ENCODE measurements at places on chromosomes 12 and 14. TPM values are rescaled to one million over a fixed set of nuclear protein-coding genes. Genes with fewer than 3 reads are reported as not detected.

DNA sequence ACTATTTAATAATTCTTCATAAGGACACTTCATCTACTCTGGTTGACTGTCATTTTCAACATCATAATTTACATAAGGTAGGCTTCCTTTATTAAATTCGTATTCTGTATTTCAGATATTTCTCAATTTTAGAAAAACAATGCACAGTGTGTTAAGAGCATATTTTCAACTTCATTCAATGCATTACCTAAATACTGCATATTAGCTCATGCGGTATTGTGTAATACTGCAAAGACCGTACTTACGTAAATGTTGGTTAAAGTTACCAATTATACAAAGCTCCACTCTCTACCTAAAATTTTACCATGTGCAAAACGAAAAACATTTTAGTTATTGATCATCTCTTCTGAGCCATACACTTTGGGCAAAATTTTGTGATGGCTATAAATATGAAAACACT lies 62.8 kb downstream of the EXOC5 start:
- H3K36me3 ChIP-seq = peaks cover 9% of the 10 kb centered on the region
- H3K4me3 ChIP-seq = no peak overlapping the region
- no peaks in the 10 kb centered on the region for H3K4me1 ChIP-seq
- no peak for DNase-seq
- no peaks in the 10 kb centered on the region for H3K27me3 ChIP-seq

DNA sequence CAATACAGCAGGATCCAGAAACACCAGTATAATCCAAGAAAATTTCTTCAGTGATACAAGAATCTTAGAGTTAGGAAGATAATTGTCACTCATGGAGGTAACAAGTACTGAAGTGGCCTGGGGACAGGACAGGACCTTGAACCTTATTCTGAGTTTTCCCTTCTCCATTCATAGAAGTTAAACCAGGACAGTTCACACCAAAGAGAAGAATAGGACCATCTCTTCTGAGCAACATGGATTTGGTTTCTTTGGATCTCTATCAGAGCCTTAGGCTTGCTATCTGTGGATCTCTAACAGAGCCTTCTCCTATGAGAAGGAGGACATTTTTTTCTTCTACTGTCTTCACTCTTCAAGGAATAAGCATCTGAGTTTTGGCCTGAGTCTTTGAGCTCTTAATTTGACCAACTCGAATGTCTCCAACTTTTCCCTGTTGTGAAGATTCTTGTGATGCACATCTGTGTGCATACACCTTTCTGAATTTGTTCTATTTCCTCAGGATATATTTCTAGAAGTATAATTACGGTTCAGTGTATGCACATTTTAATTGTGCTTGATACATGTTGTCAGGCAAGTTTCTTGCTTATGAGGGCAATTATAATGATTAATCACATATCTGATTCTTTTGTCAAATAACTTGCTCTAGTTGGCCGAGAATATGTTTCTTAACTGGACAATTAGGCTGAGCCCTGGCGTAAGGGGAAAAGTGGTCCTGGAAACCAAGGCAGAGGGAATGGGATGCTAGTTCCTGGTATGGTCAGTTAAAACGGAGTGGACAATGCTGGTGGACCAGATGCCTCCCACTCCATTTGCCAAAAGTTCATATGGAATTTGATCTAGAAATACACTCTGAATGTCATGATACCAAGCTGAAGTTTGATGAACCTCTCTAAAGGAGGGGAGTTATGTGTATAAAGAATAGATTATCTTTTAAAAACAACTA lies 6.6 kb downstream of the KRT6A start:
- peaks cover 34% of the 10 kb centered on the region for H3K27me3 ChIP-seq
- H3K4me3 ChIP-seq = no peak overlapping the region
- DNase-seq = no peak
- H3K4me1 ChIP-seq = no peaks in the 10 kb centered on the region

DNA sequence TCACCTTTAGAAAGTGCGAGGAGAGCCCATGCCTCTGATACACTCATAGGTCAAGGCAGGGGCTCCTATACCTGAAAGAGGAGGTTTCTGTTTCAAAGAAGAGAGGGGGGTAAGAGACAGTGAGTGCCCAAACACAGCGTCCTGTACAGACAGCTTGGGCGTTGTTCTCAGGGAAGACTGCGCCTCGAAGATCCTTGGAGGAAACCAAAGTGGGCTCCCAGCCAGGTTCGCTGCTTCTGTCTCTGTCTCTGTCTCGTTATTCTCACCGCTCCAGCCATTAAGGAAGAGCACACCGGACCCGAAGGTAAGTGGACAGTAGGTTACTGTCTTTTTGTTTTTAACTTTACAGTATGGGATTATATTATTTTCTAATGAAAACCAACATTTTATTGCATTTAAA lies 5.8 kb upstream of the IFI27 start:
- no peak overlapping the region for H3K27ac ChIP-seq
- H3K4me3 ChIP-seq = no peak overlapping the region
- H3K36me3 ChIP-seq = no peaks in the 10 kb centered on the region
- no peaks in the 10 kb centered on the region for H3K4me1 ChIP-seq
- H3K27me3 ChIP-seq = no peaks in the 10 kb centered on the region
- no peak for DNase-seq

DNA sequence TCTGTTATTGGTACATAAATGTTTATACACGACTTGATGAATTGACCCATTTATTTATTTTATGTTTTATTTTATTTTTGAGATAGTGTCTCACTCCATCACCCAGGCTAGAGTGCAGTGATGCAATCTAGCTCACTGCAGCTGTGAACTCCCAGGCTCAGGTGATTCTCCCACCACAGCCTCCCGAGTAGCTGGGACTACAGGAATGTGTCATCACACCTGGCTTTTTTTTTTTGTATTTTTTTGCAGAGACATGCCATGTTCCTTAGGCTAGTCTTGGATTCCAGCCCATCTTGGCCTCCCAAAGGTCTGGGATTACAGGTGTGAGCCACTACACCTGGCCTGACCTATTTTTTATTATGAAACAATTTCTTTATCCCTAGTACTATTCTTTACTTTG lies 355.0 kb upstream of the PRICKLE1 start:
- H3K36me3 ChIP-seq = no peaks in the 10 kb centered on the region
- H3K27ac ChIP-seq = no peak overlapping the region
- no peak for DNase-seq
- no peaks in the 10 kb centered on the region for H3K4me1 ChIP-seq

GRCh38 chr14:75849300-75849895 lies 132.4 kb downstream of the TGFB3 start:
- H3K27me3 ChIP-seq = no peaks in the 10 kb centered on the region
- DNase-seq = no peak
- no peaks in the 10 kb centered on the region for H3K4me1 ChIP-seq
- H3K27ac ChIP-seq = no peak overlapping the region
- H3K36me3 ChIP-seq = no peaks in the 10 kb centered on the region
- H3K4me3 ChIP-seq = no peak overlapping the region

DNA sequence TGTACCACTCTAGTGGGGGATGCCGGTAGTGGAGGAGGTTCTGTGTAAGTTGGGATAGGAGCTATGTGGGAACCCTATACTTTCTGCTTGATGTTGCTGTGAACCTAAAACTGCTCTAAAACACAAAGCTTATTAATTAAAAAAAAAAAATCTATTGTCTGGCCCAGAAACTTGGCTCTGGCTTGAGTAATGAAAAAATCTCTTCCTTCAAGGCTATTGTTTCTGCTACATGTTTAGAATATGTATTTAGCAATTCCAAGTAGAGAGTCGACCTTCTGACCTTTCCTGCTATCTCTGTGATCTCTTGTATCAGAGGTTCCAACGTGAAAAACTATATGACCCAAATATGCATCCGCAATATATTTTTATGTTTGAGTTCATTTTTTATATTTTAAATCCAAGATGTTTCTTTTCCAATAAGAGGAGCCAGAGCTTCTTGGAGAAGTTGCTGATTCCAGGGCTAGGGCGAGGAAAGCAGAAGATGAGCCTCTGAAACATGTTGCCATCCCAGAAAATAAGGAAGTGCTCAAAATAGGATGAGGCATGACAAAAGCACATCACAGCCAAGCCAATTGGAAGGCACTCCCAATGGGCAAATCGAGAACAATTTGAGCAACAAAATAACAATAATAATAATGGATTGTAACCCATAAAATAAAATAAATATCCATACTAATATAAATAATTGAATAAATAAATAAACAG lies 184.6 kb upstream of the TMEM260 start:
- no peak overlapping the region for H3K4me3 ChIP-seq
- no peaks in the 10 kb centered on the region for H3K36me3 ChIP-seq
- H3K4me1 ChIP-seq = no peaks in the 10 kb centered on the region

DNA sequence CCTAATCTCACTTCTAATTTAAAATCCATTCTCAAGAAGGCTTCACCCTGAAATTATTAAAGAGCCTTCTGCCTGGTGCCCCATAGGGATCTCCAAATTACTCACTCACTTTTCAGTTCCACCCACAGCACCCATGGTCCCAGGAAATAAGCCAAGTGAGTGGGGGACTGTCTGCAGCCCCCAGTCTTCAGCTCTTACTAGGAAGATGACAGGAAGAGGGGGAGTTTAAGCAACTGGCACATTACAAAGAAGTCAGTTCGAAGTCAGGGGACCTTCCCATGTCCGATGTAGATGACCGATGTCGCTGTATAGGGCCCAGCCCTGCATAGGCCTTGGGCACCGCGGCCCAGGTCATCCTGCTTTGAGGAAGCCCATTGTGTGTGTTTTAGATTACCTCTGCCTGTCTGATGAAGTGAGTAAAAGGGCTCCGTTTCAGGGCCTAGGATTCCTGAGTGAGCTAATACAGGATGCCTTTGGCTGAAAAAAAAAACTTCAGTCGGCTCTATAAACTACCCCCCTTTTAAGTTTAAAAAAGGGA lies 1.9 kb downstream of the ACTN1 start:
- DNase-seq = peak; percentile 69
- H3K4me1 ChIP-seq = peaks cover 26% of the 10 kb centered on the region
- peaks cover 18% of the 10 kb centered on the region for H3K27me3 ChIP-seq
- H3K36me3 ChIP-seq = peaks cover 33% of the 10 kb centered on the region
- H3K27ac ChIP-seq = peak overlapping the region; percentile 67
- H3K4me3 ChIP-seq = peak overlapping the region; percentile 85

GRCh38 chr12:82867762-82868500 lies 181.2 kb downstream of the TMTC2 start:
- H3K4me3 ChIP-seq = no peak overlapping the region
- no peaks in the 10 kb centered on the region for H3K36me3 ChIP-seq
- no peaks in the 10 kb centered on the region for H3K4me1 ChIP-seq
- no peaks in the 10 kb centered on the region for H3K27me3 ChIP-seq

DNA sequence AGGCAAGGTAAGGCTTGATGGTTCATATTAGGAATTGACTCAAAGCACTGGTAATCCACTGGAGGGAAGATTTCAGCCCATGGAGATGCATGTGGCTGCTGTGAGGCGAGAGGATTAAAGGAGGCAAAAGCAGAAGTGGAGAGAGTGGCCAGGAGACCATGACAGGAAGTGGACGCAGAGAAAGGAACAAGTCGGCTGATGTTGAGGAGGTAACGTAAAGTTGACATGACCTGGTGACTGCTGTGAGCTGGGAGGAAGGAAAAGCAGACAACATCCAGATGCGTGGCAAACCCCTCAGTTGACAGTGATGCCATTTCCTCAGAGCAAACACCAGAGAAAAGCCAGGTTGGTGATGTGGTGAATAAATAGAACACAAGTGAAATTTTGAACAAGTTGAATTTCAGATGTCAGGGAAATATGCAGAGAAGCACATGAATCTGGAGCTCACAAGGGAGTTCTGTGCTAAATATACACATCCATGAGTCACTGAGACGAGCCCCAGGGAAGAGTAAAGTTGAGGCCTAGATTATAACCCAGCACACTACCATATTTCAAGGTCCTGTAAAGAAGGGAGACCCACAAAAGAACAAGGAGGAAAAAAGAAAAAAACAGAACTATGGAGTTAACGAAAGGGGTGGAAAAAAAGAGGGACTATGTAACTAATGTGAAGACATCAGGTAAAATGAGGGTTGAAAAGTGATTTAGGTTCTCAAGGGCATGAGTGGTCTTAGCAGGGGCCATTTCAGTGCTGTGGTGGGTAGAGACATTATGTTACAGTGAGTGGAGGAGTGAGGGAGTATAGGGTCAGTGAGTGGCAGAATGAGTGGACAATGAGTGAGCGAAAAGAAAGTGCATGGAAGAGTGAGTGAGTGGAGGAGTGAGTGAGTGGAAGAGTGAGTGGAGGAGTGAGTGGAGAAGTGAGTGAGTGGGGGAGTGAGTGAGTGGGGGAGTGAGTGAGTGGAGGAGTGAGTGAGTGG lies 61.6 kb upstream of the GZMB start:
- H3K27ac ChIP-seq = no peak overlapping the region
- H3K4me3 ChIP-seq = no peak overlapping the region
- DNase-seq = peak; percentile 73
- H3K36me3 ChIP-seq = no peaks in the 10 kb centered on the region
- no peaks in the 10 kb centered on the region for H3K27me3 ChIP-seq

DNA sequence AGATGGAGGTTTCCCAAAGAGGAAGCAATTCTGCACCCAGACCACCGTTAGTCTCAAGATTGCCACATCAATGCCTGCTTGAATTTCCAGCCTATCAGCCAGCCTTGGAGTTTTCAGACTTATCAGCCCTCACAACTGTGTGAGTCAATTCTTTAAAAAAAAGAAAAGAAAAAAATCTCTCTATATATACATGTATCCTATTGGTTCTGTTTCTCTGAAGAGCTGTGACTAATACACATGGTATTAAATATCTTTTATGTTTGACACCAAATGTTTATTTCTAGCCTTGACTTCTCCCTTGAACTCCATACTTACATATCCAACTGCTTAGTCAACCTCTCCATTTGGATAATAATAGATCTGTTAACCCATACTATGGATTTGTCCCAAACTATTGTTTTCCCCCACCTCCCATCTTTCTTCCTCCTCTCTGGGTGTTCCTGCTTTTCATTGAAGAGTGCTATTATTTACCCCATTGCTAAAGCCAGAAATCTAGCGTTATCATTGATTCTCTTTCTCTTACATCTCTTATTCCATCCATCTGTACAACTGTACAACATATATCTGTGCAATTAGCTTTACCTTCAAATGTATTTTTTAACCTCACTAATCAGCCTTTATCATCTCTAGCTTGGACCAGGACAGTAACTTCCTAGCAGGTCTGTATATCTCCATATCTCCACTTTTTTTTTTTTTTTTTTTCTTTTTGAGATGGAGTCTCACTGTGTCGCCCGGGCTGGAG lies 22.7 kb upstream of the EID3 start:
- H3K27me3 ChIP-seq = peaks cover 8% of the 10 kb centered on the region
- no peak overlapping the region for H3K27ac ChIP-seq
- no peaks in the 10 kb centered on the region for H3K36me3 ChIP-seq
- no peak for DNase-seq
- peaks cover 18% of the 10 kb centered on the region for H3K4me1 ChIP-seq
- no peak overlapping the region for H3K4me3 ChIP-seq

GRCh38 chr12:116423094-116423493 lies 136.1 kb upstream of the MAP1LC3B2 start:
- no peaks in the 10 kb centered on the region for H3K4me1 ChIP-seq
- no peaks in the 10 kb centered on the region for H3K27me3 ChIP-seq
- no peak overlapping the region for H3K27ac ChIP-seq
- H3K4me3 ChIP-seq = no peak overlapping the region
- no peak for DNase-seq

Gene ALDH2
- total RNA-seq = 0.21 TPM

Gene KCNH3
- total RNA-seq = 1.5 TPM

Gene LRRC43
- not detected for total RNA-seq

Gene OASL
- 2.9 TPM for total RNA-seq

Gene TAS2R19
- 3.9 TPM for total RNA-seq

Gene PTPRO
- 0.69 TPM for total RNA-seq
